ENCODE measurements at places on chromosomes 2 and 18. TPM values are rescaled to one million over a fixed set of nuclear protein-coding genes. Genes with fewer than 3 reads are reported as not detected.

The LAMA1 gene
- 35.7 TPM for polyA plus RNA-seq

The DCDC2C gene
- 9.9 TPM for polyA plus RNA-seq

The USP14 gene
- polyA plus RNA-seq, result 42.8 TPM

The ONECUT2 gene
- polyA plus RNA-seq, result 0.69 TPM

The LOXL3 gene
- 10.5 TPM for polyA plus RNA-seq

The ADD2 gene
- 5.8 TPM for polyA plus RNA-seq

Measured in testis (tissue), 5 donors.